ENCODE measurements at places on chromosomes 7 and 10.

DNA sequence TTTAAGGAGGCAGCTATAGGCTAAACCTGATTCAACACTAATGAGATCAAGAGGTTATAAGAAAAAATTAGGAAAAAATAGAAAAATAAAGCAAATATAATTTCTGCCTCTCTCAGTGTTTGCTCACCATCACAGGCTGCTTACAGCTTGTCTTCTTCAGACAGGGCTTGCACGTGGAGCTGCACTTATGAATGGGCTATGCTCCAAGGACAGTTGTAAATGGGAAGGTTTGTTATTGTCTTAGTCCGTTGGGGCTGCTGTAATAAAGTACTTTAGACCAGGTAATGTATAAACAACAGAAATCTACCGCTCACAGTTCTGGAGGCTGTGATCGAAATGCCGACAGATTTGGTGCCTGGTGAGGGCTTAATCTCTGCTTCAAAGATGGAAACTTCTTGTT, 219.8 kb downstream of the NEBL start:
- H3K27me3 ChIP-seq: no peaks in the 10 kb centered on the region
- no peak for DNase-seq
- no peaks in the 10 kb centered on the region for H3K36me3 ChIP-seq
- no peak overlapping the region for H3K27ac ChIP-seq
- H3K4me1 ChIP-seq: no peaks in the 10 kb centered on the region

- H3K36me3 ChIP-seq: no peaks in the 10 kb centered on the region
- H3K4me3 ChIP-seq: no peak overlapping the region
- H3K27me3 ChIP-seq: no peaks in the 10 kb centered on the region
Measured at GRCh38 chr10:78744491-78745090, 324.2 kb upstream of the ZMIZ1 start.

DNA sequence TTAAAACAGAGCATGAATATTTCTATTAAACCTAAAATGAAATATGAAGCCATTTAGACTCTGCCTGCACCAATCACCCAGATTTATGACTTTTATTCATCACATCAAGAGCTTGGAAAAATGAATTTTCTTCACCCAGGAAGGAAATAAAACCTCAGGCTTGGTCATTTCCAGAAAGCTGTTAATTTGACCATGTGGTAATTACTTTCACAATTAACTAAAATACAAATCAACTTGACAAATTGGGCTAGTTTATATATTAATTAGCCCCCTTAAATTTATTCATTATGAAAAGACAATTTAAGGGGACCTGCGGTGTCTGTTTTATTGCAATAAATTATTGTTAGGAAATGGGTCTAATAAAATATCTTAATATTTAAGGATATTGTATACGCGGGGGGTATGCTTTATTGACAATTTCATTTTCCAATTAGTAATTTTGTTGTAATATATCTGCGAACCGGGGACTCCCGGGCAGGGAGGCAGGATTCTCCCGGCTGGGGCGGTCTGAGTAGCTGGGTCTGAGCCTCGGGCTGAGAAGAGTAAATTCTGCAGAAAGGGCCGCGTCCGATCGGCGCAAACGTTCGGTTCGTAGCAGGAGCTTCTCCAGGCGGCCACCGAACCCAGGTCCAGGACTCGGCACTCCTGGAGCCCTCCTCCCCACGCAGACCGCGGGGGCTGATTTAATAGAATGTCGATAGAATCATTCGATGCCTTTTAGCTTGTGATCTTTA, 9.4 kb upstream of the MNX1 start:
- H3K36me3 ChIP-seq: no peaks in the 10 kb centered on the region
- H3K27me3 ChIP-seq: peaks cover 87% of the 10 kb centered on the region
- DNase-seq: no peak
- no peak overlapping the region for H3K4me3 ChIP-seq
- H3K4me1 ChIP-seq: peaks cover 5% of the 10 kb centered on the region

GRCh38 chr10:1762076-1762475, 24.8 kb upstream of the ADARB2 start:
- no peaks in the 10 kb centered on the region for H3K27me3 ChIP-seq
- H3K4me3 ChIP-seq: no peak overlapping the region
- no peaks in the 10 kb centered on the region for H3K36me3 ChIP-seq
- H3K4me1 ChIP-seq: peaks cover 2% of the 10 kb centered on the region
- no peak overlapping the region for H3K27ac ChIP-seq

DNA sequence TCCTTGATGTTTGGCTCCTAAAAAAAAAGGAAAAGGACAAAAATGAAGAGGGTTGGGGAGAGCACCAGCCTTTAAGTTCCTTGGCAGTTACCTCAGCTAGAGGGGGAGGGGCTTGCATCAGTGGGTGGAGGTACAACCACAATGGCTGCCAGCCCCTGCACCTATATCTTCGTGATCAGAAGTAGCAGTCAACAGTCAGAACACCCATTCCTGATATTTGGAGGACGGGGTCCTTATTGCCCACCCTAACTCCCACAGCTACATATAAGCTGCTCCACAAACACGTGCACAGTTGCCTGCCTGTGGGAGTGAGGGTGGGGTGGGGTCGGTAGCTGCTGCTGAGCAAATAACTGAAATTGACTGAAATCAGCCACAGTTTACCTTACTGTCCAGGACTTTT, 26.2 kb downstream of the C1GALT1 start:
- no peaks in the 10 kb centered on the region for H3K4me1 ChIP-seq
- H3K27ac ChIP-seq: no peak overlapping the region
- no peaks in the 10 kb centered on the region for H3K36me3 ChIP-seq
- DNase-seq: no peak

- no peaks in the 10 kb centered on the region for H3K4me1 ChIP-seq
- H3K36me3 ChIP-seq: no peaks in the 10 kb centered on the region
- no peak for DNase-seq
- no peak overlapping the region for H3K27ac ChIP-seq
- no peaks in the 10 kb centered on the region for H3K27me3 ChIP-seq
Measured at GRCh38 chr7:115672024-115672423, 358.5 kb downstream of the TFEC start.

GRCh38 chr10:113547426-113547825, 5.4 kb upstream of the HABP2 start:
- H3K36me3 ChIP-seq: no peaks in the 10 kb centered on the region
- no peaks in the 10 kb centered on the region for H3K27me3 ChIP-seq
- DNase-seq: no peak
- no peaks in the 10 kb centered on the region for H3K4me1 ChIP-seq
- H3K4me3 ChIP-seq: no peak overlapping the region

- H3K36me3 ChIP-seq: peaks cover 28% of the 10 kb centered on the region
- H3K27me3 ChIP-seq: no peaks in the 10 kb centered on the region
- H3K4me1 ChIP-seq: no peaks in the 10 kb centered on the region
- H3K4me3 ChIP-seq: no peak overlapping the region
- no peak overlapping the region for H3K27ac ChIP-seq
Measured at GRCh38 chr10:93333278-93333978, 148.7 kb downstream of the MYOF start.

DNA sequence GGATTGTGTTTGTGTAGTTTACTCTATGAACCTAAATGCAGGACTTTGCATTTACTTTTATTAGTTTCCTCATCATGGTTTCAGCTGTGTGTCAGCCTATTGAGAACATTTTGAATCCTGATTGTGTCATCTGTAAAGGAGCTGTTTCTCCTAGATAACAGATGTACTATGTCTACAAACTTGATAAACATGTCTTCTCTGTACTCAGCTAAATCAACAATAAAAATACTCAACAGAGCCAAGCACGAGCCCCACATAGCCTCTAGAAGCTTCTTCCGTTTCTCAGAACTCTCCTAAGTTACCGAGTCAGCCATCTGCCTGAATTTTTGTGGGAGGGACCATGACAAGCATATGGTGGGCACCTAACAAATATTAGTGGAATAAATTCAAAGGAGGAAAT, 234.7 kb downstream of the SKAP2 start:
- DNase-seq: peak; percentile 54
- H3K27me3 ChIP-seq: no peaks in the 10 kb centered on the region
- H3K4me1 ChIP-seq: peaks cover 9% of the 10 kb centered on the region
- H3K4me3 ChIP-seq: no peak overlapping the region
- no peaks in the 10 kb centered on the region for H3K36me3 ChIP-seq

GRCh38 chr7:111159426-111159825, 68.5 kb downstream of the LRRN3 start:
- H3K27ac ChIP-seq: no peak overlapping the region
- no peaks in the 10 kb centered on the region for H3K4me1 ChIP-seq
- H3K4me3 ChIP-seq: no peak overlapping the region

GRCh38 chr7:47601119-47601880, 19.4 kb upstream of the TNS3 start:
- no peaks in the 10 kb centered on the region for H3K4me1 ChIP-seq
- peak overlapping the region; percentile 39 for H3K27ac ChIP-seq

- no peak overlapping the region for H3K4me3 ChIP-seq
- DNase-seq: no peak
- no peaks in the 10 kb centered on the region for H3K4me1 ChIP-seq
Measured at GRCh38 chr7:95491634-95492314, 6.0 kb downstream of the ASB4 start.

GRCh38 chr7:45150199-45150598, 7.4 kb upstream of the RAMP3 start:
- no peak for DNase-seq
- no peaks in the 10 kb centered on the region for H3K36me3 ChIP-seq
- no peak overlapping the region for H3K27ac ChIP-seq
- peaks cover 2% of the 10 kb centered on the region for H3K27me3 ChIP-seq

DNA sequence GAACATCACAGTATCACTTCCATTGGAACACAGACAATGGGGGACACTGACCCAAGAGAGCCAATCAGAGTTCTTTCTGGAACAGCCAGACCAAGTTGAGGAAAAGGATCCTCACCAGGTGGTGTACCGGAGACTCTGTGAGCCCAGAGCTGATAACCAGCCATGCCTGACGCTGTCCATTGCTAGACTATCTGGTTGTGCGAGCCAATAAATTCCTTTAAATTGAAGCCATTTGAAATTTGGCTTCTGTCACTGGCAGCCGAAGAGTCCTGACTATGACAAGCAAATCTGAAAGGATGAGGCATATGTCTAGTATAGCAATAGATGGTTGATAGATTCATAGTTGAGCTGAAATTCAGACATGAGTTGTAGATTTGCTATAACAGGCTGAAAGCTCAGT, 3.1 kb upstream of the LHPP start:
- H3K4me3 ChIP-seq: no peak overlapping the region
- peaks cover 3% of the 10 kb centered on the region for H3K27me3 ChIP-seq
- no peak overlapping the region for H3K27ac ChIP-seq
- DNase-seq: no peak
- no peaks in the 10 kb centered on the region for H3K4me1 ChIP-seq

DNA sequence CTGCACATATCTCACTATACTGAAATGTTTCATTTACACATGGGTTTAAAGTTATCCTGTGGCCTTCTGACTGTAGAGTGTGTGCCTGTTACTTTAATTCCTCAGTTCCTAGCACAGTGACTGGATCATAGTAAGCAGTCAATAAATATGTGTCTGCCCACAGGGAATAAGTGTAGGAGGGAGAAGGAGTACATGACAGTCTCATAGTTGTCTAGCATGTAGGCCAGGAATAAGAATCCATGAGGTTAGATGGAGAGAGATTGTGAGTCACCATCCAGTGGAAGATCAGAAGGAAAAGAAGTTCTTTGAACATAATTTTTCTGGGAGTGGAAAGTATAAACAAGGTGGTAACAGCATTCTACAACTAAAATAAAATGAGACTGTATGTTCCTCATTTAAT, 36.6 kb upstream of the SEMA3A start:
- H3K4me3 ChIP-seq: no peak overlapping the region
- H3K36me3 ChIP-seq: no peaks in the 10 kb centered on the region
- H3K27ac ChIP-seq: no peak overlapping the region
- no peaks in the 10 kb centered on the region for H3K4me1 ChIP-seq
- no peak for DNase-seq

DNA sequence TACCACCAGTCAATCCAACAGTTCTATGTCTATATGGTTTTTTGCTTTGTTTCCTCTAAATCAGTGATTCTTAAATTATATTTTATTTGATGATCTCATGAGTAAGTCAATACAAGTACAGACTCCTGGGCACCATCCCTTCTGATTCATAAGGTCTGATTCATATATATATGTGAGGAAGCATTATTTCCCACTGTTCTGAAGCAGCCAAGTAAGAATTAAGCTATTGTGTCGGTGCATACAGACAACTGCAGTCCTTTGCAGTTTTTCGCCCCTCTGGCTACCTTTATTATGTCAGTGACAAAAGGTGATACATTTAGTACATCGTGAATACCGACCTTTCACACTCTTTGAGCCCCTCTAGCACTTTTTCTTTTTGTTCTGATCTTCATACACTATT, 1079.6 kb upstream of the C7orf33 start:
- H3K27ac ChIP-seq: no peak overlapping the region
- no peaks in the 10 kb centered on the region for H3K4me1 ChIP-seq
- no peak overlapping the region for H3K4me3 ChIP-seq
- H3K27me3 ChIP-seq: no peaks in the 10 kb centered on the region
- H3K36me3 ChIP-seq: no peaks in the 10 kb centered on the region

DNA sequence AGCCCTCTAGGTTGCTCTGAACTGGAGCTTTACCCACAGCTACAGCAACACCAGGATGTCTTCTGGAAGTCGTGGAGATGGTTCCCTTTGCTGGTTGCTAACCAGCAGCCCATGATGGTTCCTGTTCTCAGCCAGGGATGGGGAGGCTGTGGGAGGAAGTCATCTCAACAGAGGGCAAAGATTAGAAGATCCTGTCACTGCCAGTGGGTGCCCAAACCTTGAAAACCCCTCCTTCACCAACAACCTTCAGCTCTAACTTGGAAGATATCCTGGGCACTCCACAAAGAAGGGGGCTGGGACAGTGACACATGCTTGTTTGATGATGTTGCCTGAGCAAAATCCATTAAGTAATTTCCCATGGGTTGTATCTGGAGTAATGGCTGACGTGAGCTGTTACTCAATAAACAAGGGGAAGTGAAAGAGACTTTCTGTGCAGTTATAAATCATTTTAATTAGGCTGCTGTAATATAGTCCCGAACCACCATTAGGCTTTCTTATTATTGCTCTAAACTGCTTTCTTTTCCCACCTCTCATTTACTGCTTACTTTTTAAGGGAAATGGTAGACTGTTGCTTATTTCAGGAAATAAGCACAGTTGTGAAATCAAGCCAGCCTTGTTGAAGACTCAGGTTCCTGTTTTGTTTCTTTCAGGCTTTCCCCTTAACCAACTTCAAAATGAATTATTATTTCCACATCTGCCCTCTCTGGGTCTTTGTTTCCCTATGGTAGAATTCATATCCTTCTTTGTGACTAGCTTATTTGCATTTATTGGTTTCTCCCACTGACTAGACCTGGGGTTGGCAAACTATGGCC, 124.8 kb downstream of the PPP1R17 start:
- H3K36me3 ChIP-seq: peaks cover 16% of the 10 kb centered on the region
- no peaks in the 10 kb centered on the region for H3K27me3 ChIP-seq
- peak overlapping the region; percentile 45 for H3K27ac ChIP-seq
- no peak for DNase-seq
- H3K4me3 ChIP-seq: no peak overlapping the region
